ENCODE measurements at places on chromosomes 16 and 17. TPM values are rescaled to one million over a fixed set of nuclear protein-coding genes. Genes with fewer than 3 reads are reported as not detected.
A peak's percentile ranks its signal among the peaks of the same experiment; 100 is the strongest.

The FBXO47 gene
- total RNA-seq: not detected

The OR4D1 gene
- 0.13 TPM for total RNA-seq

The AXIN1 gene
- 19.6 TPM for total RNA-seq

The KRTAP17-1 gene
- not detected for total RNA-seq

The SOCS3 gene
- total RNA-seq: 7.5 TPM

The RAMP2 gene
- 5.8 TPM for total RNA-seq

The ASB16 gene
- total RNA-seq: not detected

The GP1BA gene
- not detected for total RNA-seq

The PMFBP1 gene
- total RNA-seq: 0.96 TPM

The GUCY2D gene
- not detected for total RNA-seq

The CD300H gene
- total RNA-seq: not detected

The BEAN1 gene
- 0.32 TPM for total RNA-seq

GRCh38 chr16:23348579-23349469 is 46.7 kb downstream of the SCNN1B start:
- DNase-seq: peak; percentile 32

- no peak for DNase-seq
Observed at GRCh38 chr17:57956291-57957119, 1.3 kb upstream of the CUEDC1 start.

DNA sequence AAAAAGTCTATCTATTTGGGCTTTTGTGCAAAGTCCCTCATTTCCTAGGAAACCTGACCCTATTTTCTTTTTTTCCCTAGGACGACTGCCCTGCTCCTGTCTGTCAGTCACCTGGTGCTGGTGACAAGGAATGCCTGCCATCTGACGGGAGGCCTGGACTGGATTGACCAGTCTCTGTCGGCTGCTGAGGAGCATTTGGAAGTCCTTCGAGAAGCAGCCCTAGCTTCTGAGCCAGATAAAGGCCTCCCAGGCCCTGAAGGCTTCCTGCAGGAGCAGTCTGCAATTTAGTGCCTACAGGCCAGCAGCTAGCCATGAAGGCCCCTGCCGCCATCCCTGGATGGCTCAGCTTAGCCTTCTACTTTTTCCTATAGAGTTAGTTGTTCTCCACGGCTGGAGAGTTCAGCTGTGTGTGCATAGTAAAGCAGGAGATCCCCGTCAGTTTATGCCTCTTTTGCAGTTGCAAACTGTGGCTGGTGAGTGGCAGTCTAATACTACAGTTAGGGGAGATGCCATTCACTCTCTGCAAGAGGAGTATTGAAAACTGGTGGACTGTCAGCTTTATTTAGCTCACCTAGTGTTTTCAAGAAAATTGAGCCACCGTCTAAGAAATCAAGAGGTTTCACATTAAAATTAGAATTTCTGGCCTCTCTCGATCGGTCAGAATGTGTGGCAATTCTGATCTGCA is 12.9 kb downstream of the TMEM98 start:
- no peak for DNase-seq

- DNase-seq: no peak
Observed at GRCh38 chr16:57263541-57264351, 18.7 kb downstream of the ARL2BP start.

- peak; percentile 63 for DNase-seq
Observed at GRCh38 chr16:85416228-85417109, 196.7 kb upstream of the GSE1 start.

DNA sequence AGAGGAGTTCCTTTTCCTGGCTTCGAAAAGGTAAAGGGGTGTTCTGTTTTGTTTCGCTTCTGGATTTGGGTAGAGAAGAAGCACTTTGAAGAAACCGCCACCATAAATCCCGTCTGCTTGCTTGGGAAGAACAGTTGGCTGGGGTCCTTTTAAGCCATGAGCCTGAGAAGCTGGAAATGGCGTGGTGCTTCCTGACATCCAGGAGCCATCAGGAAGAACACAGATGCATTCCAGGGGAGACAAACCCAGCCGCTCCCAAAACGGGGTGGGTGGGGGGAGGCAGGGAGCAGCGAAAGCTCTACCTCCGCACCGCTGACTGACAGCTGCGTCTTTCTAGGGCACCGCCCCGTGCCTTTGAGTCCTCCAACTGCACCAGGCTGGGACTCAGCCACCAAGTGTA is 91.6 kb downstream of the ZDHHC7 start:
- peak; percentile 32 for DNase-seq

- no peak for DNase-seq
Observed at GRCh38 chr17:47246120-47246519, 7.5 kb upstream of the ITGB3 start.

DNA sequence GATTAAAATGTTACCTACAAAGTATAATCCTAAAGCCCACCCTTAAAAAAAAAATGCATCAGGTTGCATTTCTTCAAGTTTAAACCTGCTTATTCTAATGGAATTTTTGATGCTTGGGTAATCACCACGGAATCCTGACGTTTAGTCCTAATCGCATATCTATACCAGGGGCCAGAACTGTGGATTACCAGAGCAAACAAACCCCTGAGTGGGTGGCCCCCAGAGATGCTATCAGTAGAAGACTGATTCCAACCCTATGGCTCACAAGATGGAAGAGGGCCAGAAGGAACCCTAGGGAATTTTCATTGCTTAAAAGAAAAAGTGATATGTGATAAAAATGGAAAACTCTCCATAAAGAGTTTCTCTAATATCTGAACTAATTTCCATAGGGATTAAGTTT is 152.2 kb upstream of the NOG start:
- no peak for DNase-seq

DNA sequence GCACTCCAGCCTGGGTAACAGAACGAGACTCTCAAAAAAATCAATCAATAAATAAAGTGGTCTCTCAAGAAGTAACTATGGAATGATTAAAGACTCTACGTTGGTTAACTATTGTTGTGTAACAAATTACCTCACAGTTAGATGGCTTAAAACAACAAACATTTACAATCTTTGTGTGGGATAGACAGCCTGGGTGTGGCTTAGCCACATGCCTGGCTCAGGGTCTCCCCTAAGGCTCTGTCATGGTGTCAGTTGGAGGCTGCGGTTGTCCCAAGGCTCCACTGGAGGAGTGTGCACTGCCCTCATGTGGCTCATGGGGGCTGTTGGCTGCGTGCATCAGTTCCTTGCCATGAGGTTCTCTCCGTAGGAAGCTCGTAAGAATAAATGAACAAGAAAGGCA is 294.5 kb downstream of the SNX29 start:
- peak; percentile 75 for DNase-seq

DNA sequence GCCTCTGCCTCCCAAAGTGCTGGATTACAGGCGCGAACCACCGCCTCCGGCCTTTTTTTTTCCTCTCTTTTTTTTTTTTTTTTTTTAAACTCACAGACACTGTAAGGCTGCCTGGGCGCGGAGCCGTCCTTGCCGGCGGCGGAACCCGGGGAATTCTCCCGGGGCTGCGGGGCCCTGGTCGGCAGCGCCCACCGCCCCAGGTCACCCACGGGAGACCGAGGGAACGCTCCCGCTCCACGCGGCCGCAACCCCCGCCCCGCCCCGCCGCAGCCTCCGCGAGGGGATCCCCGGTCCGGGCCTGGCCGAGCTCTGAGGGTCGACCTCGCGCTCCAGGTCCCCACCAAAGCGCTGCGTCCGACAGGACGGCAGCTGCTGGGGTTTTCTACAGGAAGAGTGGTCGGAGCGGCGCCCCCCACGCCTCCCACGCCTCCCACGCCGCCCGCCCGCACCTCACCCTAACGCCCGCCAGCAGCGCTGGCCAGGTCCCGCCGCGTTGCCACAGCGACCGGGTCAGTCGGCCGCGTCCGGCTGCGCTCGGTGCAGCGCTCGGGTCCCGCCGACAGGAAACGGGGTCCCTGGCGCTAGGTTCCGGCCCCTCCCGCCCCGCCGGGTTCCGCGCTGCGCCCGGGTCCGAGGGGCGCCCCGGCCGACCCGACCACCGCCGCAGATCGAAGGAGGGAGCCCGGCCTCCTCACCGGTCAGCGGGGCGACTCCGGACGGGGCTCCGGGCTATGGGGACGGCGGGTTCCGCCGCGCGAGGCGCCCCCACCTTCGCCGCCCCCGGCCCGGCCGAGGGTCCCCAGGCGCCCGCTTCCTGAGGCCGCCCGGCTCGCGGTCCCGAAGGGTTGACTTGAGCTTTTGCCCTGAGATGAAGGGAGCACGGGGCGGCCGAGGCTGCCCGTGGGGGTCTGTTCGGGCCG is at the start of gene CCDC57:
Gene CCDC57, minus strand, starts transcription at position 512 of the 920 bp plus-strand sequence. CDS start 10,898 bp downstream, outside the sequence.
- DNase-seq: peak; percentile 92

GRCh38 chr16:78252757-78253156 is 153.3 kb downstream of the WWOX start:
- DNase-seq: no peak

DNA sequence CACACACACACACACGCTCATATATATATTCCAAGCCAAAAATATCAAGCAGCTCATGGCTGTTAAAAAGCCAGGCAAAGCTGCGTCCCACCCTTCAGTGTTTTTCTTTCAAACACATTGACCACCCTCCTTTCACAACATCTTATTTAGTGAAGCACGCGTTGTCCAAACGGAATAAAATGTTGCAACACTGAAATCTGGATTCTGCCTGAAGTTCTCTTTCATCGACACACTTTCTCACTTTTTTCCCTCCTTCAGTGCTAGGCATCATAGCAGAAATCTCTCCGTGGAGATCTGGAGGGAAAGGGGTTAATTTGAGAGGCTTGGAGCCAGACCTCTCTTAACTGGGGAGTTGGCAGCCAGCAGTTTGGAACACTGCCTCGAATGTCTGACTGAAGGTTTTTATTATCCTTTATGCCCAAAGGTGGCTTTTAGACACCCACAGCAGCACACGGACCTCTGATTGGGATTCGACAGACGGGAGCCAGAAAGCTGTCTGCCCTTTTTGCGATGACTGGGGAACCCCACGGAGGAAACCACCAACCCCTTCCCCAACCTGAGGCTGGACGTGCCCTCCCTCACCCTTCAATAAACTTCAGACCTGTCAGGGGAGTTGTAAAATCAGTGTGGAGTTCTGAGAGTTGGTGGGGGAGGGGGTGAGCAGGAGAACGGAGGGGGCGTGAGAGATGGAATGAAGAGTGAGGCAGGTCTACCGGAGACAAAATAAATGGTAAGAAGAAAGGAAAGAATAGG is 833.6 kb upstream of the SOX9 start:
- DNase-seq: no peak

GRCh38 chr16:82713778-82714177 is 87.0 kb downstream of the CDH13 start:
- DNase-seq: no peak

- peak; percentile 90 for DNase-seq
Observed at GRCh38 chr16:569445-570254, at the start of gene PIGQ. TSS of gene PIGQ (plus strand) at chr16:569968. CDS start at chr16:574075, 4,107 bp downstream.

GRCh38 chr17:61221597-61222471 is 177.8 kb upstream of the TBX2 start:
- DNase-seq: no peak

DNA sequence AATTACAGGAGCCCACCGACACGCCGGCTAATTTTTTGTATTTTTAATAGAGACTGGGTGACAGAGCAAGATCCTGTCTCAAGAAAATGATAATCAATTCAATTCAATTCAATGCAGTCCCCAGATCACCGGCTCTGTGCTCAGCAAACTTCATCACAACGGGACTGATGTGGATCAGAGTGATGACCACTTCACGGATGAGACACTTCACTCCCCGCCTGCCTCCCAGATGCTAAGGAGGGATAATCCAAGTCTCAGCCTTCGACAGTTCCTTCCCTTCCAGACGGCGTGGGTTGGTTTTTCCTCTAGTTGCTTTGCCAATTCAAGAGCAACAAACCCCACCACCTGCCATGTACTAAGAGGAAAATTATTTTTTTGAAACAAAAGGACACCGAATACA is 93.8 kb downstream of the ZDHHC7 start:
- DNase-seq: no peak

DNA sequence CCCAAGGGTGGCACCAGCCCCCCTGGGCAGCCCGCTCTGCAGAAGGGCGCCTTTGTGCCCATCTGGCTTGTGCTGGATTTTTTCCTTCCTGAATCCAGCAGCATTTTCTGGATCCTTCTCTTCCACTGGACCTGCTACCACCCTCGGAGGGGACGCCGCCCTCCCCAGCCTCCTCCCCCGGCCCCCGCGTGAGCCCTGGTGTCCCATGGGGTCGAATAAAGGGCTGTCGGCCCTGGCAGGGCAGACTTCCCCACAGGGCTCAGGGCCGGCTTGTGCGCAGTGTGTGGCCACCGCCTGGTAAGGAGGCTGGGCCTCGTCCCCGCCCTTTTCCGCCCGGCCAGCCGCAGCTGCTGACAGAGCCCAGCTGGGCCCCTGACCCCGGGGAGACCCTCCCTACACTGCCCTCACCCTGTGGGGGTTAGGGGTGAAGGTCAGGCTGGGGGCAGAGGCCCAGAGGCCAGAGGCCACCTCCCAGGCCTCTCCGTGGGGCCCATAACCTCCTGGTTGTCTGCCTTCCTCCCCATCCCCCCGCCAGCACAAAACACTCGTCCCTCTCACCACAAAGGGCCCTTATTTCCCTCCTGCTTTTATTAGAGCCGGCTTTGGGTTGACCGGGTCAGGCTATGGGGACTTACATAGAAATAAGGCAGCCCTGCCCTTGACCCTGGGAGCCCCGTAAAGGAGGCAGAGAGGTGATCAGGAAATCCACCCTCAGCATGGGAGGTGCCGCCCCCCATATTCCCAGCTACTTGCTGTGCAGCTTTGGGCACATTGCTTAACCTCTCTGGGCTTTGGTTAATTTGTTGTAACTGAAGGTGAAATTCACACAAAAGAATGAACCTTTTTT is 179.3 kb upstream of the CIBAR2 start:
- DNase-seq: peak; percentile 68

DNA sequence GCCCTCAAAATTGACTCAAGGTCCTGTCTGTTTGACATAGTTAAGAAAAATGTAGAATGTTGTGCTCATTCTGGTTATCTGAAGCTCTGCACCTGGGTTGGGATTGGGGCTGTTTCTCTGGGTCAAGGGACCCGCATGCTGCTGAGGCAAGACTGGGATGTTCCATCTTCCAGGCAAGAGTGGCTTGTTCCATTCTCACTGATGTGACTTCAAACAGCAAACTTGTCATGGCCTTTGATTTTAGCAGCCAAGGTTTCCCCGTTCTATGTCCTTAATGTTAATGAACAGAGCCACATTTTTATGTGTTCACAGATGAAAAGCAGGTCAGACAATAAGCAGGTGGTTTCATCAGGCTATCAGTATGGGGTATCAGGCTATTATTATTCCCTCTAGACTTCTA is 25.7 kb downstream of the ST6GALNAC1 start:
- DNase-seq: no peak

DNA sequence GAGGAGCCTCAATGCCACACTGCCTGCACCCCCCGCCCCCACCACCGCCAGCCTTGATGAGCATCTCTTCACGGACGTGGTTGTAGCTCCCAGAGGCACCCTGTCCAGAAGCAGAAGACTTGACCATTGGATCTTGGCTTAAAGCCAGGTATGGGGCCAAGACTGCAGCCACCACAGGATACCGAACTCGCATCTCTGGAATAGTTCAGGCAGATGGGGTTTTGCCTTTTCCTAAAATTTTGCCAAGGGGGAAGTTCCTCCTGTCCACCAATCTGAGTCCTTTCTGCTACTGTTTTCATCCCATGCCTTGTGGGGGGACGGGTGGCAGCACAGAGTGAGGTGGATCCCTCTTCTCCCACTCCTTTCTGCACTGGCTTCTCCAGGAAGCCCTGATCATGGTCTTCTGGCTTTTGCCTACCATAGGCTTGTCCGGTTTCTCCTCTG is 939 bp downstream of the CORO6 start:
- DNase-seq: no peak

- no peak for DNase-seq
Observed at GRCh38 chr16:16005721-16006120, 56.3 kb downstream of the ABCC1 start.

All from neural progenitor cell (in vitro differentiated cells).